ENCODE measurements at places on chromosomes 1 and 21. TPM values are rescaled to one million over a fixed set of nuclear protein-coding genes. Genes with fewer than 3 reads are reported as not detected.

CD1E gene
- total RNA-seq, result not detected

HCRTR1 gene
- 0.44 TPM for total RNA-seq

DNA sequence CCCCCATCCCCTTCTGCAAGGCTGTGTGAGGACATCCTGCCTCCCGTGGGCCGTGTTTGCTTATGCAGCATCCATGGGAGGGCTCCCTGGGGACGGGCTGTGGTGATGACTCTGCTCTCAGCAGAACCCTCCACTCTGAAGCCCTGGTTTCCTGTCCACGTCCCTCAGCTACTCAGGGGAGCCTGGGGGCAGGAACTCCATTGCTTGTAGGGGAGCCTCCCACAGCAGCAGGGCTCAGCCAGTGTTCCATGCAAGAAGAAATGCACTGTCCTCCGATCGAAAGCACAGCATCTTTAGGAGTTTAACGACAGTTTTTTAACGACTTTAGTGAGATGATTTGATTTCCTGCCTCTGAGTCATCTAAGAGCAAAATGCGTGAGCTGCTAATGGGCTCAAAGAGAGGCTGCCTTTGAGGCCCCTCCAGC lies 8.3 kb upstream of the KCNAB2 start:
- no peaks in the 10 kb centered on the region for H3K27me3 ChIP-seq
- H3K4me3 ChIP-seq, result no peak overlapping the region
- H3K36me3 ChIP-seq, result peaks cover 11% of the 10 kb centered on the region
- DNase-seq, result no peak

ERICH3 gene
- total RNA-seq, result not detected

DNA sequence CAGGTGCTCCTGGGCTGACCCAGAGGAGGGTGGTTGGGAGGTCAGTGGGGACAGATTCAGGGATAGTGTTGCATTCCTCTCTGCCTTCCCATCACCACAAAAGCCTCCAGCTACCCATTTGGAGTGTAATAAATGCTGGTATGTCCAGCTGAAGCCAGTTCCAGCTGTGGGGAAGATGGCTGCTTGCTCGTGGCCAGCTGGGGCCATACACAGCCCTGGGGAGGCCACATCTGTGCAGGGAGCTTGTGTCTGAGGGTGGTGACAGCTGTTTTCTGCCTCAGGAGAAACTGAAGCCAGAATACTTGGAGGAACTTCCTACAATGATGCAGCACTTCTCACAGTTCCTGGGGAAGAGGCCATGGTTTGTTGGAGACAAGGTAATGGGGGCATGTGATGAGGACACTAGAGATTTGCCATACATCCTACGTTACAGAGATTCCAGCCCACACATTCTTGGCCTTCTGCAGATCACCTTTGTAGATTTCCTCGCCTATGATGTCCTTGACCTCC lies 2.7 kb downstream of the GSTM4 start:
- peaks cover 37% of the 10 kb centered on the region for H3K36me3 ChIP-seq
- no peak overlapping the region for H3K4me3 ChIP-seq
- no peak for DNase-seq
- no peaks in the 10 kb centered on the region for H3K27me3 ChIP-seq
- H3K27ac ChIP-seq, result no peak overlapping the region
